ENCODE measurements at places on chromosomes 5 and 9.
A peak's percentile ranks its signal among the peaks of the same experiment; 100 is the strongest.

DNA sequence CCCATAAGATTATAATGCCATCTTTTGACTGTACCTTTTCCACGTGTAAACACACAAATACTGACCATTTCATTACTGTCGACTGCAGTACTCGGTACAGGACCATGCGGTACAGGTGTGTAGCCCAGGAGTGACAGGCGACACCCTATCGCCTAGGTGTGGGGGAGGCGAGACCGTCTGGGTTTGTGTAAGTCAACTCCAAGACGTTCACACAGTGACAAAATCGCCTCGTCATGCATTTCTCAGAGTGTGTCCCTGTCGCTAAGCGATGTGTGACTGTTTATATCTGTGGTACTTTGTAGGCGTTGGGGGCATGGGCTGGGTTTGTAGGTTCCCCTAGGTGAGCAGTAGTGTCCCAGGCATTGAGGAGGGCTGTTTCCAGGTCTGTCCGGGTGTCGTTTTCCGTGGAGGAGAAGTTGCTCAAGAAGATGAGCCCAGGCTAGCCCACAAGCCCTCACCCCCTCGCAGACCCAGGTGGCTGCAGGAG, 20.3 kb downstream of the NEK6 start:
- DNase-seq, result no peak

DNA sequence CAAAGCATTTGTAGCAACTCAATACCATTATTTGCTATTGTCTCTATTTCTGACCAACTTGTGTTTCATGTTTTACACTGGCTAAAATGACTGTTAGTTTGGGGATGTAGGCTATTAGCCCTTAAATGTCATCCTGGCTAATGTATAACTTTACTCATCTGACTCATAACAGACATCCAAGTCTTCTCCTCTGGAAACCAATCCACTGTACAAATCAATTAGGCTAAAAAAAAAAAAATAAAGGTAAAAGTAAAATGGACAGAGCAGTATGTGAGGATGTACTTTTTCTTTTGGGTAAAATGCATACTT, 20.6 kb downstream of the MEGF9 start:
- DNase-seq, result no peak

DNA sequence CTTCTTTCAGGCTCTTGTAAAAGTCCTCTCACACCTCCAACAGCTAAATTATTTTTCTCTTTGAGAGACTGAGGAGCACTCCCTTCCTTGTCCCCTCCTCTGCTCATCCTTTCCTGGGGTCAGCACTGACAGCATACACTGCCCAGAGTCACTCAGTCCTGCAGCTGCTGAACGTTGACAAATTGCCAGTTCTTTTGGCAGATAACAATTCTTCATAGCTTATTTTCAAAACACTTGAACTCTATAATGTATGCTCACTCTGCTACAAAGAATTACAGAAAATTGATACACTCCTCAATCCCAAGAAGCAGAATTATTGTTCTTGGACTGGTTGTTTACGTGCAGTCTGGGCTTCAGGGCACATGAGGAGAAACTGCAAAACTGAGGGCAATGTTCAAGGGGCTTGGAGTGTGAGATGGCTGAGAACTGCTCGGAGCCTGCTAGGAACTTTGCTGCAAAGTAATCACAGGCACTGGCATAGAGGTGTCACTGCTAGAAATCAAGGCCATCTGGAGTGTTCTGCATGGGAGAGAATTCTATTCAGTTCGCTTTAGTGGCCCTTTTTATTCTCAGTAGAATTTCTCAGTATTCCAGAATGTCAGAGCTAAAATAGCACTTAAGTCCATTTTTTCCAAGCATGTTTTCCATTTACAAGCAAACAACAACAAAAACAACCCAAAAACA, 96.4 kb upstream of the SPOCK1 start:
- DNase-seq, result no peak

DNA sequence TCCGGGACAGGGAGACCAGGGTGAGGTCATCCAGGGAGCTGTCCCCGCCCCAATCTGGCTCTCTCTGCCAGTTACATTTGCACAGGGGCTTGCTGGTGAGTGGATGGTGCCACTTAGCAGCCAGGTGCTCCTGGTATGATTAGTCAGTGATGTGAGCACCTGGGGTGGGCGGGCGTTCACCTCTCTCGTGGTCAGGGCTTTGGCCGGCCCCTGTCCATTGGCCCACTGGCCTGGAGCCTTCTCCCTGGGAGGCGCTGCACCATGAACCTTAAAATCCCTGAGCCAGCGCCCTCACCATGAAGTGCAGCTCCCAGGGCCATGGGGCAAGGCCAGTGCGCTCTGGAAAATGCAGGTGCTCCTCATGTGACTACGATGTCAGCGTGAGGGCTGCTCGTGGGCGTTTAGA, 2.0 kb downstream of the NKD2 start:
- no peak for DNase-seq

GRCh38 chr9:114376586-114377445, 11.0 kb downstream of the AKNA start:
- DNase-seq, result no peak

- DNase-seq, result no peak
Observed at GRCh38 chr9:91729558-91729842, 220.5 kb downstream of the ROR2 start.

- no peak for DNase-seq
Observed at GRCh38 chr9:23731353-23731752, 94.7 kb downstream of the ELAVL2 start.

DNA sequence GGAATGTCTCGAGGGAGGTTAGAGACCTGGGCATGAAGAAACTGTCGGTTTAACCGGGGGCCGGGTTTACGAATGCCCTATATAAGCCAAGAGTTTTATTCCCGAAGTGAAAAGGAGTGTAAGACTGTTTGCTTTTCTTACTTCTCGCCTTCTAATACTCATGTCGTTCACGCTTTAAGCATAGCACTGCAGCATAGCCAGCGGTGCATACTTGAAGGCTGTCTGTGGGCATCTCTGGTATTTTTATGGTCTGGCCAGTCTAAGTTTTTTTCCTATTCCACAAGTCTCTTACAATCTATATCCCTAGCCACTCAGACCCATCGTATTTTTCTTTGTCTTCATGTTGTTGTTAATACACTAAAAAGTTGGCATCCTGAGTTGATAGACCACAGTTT, 1.2 kb downstream of the UHRF2 start:
- DNase-seq, result no peak

GRCh38 chr5:142984011-142984410, 213.8 kb downstream of the ARHGAP26 start:
- DNase-seq, result no peak

DNA sequence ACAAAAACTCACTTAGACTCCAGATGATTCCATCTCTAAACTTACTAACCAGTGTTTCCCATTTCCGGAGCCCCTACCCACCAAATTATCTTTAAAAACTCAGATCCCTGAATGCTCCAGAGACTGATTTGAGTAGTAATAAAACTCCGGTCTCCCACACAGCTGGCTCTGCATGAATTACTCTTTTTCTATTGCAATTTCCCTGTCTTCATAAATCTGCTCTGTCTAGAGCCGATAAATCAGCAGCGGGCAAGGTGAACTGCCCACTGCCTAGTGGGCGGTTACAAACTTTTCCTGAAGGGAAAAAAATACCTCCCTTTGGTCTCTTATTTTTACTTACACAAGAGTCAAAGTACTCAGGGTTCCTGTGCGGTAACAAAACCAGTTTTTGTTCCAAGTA, 624.4 kb upstream of the RORB start:
- no peak for DNase-seq

DNA sequence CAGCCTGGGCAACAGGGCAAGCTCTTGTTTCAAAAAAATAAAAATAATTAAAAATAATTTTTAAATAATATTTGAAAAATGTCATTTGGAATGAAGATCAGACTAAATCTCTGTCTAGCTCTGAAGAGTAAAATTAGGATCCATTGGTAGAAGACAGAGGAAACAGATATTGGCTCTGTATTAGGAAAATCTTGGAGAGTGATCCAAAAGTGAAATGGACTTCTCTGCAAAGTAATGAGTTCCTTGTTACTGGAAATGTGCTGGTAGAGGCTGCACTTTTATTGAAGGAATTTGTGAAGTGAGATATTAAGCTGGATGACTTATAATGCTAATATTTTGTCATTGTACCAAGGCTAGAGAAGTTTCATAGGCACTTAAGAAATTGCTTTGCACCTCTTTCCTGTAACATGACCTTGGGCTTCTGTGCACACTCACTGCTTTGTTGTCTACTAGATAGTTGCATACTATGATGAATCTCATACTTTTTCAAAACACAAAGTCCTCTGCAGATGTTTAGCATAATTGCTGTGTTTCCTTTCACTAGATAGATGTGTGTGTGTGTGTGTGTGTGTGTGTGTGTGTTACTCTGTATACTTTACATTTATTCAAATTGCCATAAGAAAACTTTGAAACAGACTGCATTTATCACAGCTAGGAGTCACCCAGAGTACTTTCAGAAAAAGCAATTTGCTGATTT, 13.1 kb downstream of the THBS4 start:
- DNase-seq, result no peak

DNA sequence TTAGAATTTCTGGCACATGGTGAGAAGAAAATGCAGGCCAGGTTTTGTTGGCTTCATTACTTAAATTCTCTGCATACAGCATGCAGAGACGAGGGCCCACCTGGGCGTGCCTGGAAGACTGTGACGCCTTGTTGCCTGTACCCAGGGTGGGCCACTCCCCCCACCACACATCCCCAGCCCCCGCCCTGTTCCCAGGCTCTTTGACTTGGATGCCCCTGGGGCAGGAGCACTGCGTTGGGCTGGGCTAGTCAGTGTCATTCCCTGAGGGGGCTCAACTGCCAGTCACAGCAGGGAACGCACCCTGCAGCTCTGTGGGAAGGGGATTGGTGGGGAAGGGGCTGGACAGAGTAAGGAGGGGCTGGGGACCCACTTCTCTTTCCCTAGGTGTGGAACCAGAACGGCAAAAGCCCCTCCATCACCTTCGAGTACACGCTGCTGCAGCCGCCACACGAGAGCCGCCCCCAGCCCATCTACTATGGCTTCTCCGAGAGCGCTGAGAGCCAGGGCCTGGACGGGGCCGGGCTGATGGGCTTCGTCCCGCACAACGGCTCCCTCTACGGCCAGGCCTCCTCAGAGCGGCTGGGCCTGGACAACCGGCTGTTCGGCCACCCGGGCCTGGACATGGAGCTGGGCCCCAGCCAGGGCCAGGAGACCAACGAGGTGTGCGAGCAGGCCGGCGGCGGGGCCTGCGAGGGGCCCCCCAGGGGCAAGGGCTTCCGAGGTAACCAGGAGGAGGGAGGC, 19.6 kb downstream of the ADAMTSL2 start:
- DNase-seq, result no peak

DNA sequence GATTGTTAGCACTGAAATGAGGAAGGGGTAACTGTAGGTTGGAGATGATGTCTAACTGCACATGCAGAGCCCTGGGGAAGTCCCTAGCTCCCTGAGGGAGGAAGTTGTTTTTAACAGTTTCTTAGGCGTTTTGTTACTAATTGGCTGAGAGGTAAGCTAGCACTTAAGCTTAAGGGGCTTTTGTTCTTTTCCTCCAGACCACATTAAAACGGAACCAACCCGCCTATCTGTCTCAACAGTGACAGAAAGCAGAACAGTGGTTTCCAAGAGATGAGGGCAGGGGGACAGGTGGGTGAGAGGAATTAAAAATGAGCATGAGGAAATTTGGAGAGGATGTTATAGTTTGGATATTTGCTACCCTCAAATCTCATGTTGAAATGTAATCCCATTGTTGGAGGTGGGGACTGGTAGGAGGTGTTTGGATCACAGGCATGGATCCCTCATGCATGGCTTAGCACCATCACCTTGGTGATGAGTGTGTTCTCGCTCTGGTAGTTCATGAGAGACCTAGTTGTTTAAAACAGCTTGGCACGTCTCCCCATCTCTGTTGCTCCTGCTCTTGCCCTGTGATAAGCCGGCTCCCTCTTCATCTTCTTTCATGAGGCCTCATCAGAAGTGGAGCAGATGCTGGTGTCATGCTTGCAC, 38.9 kb downstream of the LYRM7 start:
- peak; percentile 41 for DNase-seq

DNA sequence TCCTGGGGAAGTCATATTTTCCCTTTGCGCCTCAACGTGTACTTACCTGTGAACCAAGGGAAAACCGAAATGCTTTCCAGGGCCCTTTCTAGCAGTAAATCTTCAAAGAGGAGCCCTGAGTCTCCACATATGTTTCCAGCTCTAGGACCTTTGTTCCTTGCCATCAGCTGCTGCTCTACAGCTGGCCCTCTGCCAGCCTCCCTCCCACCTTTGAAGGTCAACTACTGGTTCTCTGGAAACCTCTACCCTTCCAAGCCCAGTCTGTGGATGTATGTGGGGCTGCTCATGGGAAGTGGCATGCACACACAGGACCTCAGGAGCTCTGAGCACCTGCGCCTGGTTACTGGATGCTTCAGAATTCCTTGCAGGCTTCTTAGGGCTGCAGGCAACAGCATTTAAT, 117.2 kb downstream of the PSD2 start:
- no peak for DNase-seq
